ENCODE measurements at places on chromosomes 6 and 20. TPM values are rescaled to one million over a fixed set of nuclear protein-coding genes. Genes with fewer than 3 reads are reported as not detected.

DNA sequence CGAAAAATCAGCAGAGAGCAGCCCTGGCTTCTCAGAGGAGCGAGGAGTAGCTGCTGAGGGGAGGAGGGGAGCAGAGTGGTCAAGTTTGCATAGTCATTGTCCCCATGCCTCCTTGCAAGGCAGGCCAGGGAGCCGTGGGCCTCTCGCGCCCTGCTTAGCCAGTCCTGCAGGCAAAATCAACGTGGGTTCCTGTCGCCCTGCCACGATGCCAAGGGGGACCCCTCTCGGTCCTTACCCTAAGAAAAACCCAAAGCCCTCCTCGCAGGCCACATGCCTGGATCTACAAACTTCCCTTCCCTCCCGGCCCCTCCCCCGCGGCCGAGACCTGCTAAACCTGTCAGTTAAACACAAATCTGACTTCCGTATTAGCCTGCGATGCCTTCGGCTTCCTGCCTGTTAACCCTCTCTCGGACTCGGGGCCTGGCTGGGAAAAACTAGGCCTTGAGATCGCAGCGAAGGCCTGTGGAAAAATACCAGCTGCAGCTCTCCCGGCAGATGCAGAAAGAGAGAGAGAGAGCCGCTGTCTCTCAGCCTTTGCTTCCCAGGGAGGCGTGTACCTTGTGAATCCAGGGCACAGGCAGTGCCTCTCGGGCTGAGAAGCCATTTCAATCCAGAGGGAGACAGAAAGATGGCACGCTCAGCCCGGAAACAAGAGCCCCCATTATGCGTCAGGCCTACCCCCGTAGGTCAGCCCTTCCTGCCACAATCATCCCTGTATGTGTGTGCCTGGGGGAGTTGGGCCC, 968 bp upstream of the ZMYND8 start:
- peak; percentile 95 for DNase-seq

GRCh38 chr6:144341831-144342527, 56.8 kb downstream of the UTRN start:
- peak; percentile 41 for DNase-seq

Gene KIF25
- total RNA-seq: under 0.01 TPM

Gene EFCAB8
- under 0.01 TPM for total RNA-seq

GRCh38 chr6:26556263-26557070, 18.3 kb downstream of the HMGN4 start:
- DNase-seq: peak; percentile 64

- peak; percentile 13 for DNase-seq
Observed at GRCh38 chr6:145086197-145086596, 649.1 kb downstream of the EPM2A start.

DNA sequence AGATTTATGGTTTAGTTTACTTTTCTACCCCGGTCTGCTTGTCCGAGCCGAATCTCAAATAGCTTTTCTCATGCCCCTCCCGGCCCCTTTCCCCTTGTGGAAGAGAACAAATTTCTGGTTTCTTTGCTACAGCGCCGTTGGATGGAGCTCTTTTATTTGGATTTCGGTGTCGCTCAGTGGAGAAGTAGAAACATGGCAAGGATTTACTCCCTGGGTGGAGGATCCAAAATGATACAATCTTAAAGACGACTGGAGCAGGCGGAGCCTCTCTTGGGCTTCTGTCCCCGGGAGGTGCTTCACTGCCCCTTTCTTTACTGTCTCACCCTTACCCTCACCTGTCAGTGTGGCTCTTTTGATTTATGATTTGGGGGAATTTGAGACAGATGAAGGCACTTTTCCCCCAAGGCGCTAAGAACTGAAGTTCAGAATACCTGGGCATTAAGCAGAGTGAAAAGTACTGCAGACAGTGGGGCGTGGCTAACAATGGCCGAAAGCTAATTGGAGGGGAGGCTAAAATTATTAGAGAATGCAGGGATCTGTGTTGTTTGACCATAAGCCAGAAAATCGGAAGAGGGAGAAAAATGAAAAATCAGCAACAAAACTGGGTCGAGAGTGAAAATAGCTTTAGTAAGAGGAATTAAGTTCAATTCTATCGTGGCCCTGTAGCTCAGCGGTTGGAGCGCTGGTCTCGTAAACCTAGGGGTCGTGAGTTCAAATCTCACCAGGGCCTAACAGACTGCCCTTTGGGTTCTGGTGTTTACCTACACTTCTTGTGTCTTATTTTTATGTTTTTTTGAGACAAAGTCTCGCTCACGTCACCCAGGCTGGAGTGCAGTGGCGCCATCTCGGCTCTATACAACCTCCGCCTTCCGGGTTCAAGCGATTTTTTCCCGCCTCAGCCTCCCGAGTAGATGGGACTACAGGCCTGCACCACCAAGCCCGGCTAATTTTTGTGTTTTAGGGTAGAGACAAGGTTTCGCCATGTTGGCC, 145.1 kb upstream of the ZNF184 start:
- DNase-seq: peak; percentile 19

Gene POU5F1
- not detected for total RNA-seq

GRCh38 chr6:84166395-84166794, 61.0 kb downstream of the CEP162 start:
- DNase-seq: no peak

- peak; percentile 76 for DNase-seq
Observed at GRCh38 chr6:27873021-27873940, 38.9 kb downstream of the OR2B2 start.
